Gastrocnemius medialis (tissue), 4 donors: ENCODE measurements at places on chromosomes 2 and 18.

DNA sequence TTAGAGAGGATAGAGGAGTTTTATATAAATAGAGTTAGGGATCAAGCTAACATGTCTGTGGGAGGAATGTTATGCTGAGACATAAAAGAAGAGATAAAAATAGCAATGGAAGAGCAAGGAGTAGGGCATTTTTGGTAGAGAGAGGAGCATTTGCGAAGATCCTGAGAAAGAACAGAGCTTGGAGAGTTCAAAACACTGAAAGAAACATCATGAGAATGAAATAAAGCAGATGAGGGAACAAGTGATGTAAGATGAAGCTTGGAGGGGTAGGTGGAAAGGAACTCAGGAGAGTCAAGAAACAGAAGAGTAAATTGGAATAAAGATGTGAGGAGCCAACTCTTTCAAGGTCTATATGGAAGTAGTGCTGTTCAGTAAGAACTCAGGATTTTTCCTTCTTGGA is 308.6 kb downstream of the PARD3B start:
- DNase-seq: no peak

DNA sequence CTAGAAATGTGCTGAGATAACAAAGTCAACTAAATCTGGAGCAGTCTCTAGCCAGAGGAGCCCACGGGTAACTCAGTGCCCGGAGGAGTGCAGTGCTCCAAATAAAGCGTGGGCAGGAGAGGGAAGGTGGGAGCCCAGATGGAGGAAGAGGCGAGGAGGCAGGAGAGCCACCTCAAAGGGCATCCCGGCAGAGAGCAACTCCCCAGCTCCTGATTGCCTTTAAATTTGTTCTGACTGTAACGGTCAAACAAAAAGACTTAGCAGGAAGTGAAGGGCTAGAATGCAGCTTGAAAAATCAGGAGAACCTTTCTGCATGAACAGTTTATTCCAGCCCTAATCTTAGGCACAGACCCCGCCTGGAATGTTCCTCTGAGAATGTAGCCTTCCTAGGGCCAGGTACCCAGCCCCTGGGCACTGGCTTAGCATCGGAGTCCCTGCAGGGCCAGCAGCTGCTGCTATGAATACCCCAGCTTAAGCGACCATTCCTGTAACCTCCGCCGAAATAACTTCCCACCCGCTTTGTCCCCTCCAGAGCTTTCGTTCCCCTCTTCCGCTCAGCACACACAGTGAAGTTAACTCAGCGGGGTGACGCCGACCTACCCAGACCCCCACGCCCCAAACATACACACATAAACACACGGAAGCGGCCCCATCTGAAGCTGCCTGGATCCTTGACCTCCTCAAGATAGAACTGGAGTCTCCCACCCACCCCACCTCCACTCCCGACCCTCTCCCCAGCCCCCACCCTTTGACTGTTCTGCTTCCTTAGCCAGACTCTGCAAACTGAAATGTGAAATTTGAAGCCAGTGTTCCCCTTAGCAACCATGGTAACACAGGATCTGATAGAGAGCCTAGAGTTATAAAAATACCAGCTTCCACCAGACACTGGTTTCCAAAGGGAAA is 123.2 kb downstream of the SMAD7 start:
- DNase-seq: peak; percentile 10

- no peak for DNase-seq
Observed at GRCh38 chr2:181894381-181894780, 2.9 kb downstream of the ITPRID2 start.

DNA sequence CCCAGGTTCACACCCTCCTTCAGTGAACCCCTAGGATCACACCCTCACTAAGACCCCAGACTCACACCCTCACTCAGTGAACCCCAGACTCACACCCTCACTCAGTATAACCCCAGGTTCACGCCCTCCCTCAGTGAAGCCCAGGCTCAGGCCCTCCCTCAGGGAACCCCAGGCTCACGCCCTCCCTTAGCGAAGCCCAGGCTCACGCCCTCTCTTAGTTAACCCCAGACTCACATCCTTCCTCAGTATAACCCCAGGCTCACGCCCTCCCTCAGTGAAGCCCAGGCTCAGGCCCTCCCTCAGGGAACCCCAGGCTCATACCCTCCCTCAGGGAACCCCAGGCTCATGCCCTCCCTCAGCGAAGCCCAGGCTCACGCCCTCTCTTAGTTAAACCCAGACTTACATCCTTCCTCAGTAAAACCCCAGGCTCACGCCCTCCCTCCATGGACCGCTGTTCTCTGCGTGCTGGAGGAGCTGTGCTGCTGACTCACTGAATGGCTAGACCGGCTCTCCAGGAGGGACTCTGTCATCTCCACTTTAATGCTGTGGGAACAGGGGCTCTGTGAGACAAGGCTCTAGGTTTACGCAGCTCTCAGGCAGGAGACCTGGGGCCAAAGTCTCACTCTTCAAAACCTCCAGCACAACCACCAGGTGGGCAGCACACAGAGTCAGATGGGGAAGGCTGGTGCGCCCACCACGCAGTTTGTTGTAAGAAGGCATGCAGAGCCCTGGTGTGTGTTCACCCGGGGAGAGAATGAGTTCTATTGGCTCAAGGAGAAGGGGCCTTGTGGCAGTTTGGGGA is 506.9 kb upstream of the MYT1L start:
- no peak for DNase-seq

DNA sequence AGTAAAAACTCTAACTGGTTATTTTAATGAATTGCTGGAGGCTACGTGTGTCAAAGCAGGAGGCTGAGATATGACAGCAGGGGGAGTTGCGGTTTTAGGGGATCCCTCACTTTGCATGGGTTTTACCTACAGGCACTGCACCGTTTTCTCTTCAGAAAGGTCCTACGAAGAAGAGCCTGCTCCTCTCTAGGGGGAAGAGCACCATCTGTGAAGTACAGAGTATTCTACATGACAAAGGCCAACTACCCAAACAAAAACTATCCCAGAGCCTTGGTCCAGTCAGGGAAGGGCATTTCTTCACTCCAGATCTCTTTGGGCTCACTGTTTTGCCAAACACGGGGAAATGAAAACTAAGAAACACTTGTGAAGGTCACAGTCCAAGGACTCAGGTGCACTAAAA is 696.7 kb upstream of the SOX11 start:
- no peak for DNase-seq

DNA sequence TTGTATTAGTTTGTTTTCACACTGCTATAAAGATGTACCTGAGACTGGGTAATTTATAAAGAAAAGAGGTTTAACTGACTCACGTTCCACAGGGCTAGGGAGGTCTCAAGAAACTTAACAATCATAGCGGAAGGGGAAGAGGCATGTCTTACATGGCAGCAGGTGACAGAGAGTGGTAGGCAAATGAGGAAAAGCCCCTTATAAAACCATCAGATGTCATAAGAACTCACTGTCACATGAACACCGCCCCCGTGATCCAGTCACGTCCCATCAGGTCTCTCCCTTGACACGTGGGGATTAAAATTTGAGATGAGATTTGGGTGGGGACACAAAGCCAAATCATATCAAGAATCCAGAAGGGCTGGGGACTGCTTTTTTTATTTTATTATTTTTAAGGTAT is 120.0 kb downstream of the GALNT14 start:
- no peak for DNase-seq

- no peak for DNase-seq
Observed at GRCh38 chr2:189327879-189328847, 113.1 kb upstream of the WDR75 start.

DNA sequence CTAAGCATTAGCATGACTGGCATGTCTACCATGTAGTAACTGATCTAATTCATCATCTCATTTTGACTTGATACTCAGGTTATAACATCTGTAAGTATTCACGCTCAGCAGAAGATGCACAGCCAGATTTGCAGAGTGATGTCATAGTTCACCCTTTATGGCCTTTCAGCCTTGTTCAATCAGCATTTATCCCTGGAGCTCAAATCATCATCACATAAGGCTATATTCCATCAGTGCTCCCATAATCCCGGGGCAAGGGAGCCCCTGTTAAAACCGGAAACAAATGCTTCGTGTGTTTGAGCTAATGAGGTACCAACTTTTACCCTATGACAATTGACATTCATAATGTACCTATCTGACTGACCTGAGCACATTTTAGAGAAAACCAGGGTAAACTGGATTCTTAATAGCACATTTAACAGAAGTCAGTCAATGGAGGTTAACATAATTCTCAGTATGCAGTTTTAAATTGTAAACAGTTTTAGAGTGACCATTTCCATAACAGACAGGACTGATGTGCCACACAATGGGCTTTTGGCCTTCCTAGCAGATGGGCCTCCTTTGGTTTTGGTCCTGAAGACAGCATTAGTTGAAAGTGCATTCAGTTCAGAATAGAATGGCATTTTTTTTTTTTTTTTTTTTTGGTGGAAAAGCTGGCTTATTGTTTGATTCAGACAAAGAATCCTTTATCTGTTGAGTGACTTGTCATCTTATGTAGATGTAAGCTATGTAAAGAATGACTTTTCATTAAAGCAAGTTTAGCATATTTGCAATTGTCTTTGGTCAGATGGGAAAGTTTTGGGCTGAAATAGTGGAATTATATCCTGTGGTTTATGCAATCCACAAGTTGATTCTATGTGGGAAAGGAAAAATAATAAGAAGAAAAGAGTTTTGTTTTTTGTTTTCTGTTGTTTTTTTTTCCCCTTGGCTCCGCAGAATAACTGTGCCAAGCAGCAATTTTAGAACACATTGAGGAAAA is 866.0 kb upstream of the ACVR2A start:
- DNase-seq: no peak

GRCh38 chr2:48183991-48184390 is 277.7 kb upstream of the FBXO11 start:
- no peak for DNase-seq

- DNase-seq: no peak
Observed at GRCh38 chr2:56749152-56749752, 565.5 kb downstream of the CCDC85A start.

GRCh38 chr18:49728542-49728941 is 84.8 kb downstream of the ACAA2 start:
- no peak for DNase-seq

GRCh38 chr2:24818721-24819167 is 25.5 kb downstream of the CENPO start:
- DNase-seq: no peak

DNA sequence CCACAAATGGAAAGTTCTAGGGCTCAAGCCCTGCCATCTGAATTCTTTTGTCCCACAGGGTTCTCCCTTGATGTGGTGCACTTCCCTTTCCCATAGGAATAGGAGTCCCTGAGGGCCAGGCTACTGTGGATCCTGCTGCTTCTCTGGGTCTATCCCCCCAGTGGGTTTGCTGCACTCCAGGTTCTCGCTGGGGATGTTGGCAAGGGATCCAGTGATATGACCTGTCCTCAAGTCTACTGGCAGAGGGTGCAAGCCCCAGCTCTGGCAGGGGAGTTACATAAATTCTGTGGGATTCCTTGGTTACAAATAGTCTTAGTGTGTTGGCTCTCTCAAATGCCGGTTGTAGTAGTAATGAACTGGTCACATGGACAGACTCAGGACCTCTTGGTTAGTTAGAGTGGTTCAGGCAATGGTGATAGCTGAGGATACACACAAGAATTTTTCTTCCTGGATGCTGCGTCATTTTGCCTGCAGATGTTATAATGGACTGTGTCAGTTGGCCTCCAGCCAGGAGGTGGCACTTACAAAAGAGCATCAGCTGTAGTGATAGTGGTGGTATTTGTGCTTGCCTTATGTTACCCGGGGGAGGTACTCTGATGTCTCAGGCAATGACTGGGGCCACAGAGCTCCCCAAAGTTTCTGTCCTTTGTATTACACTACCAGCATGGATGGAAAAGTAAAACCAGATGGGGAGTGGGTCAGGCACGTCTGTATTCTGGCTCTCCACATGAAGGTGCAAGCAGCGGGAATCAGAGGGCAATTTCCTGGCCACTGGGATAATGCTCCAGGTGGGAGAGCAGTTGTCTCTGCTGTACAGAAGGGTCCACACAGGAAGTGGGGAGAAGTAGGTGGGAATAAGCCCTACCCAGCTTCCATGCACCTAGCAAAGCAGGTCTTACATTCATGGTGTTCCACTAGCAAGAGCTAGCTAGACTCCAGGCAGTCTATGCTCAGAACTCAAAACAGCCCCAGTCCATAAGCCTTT is 267.9 kb downstream of the SOX11 start:
- DNase-seq: no peak

- DNase-seq: no peak
Observed at GRCh38 chr2:152453129-152453911, 118.3 kb downstream of the FMNL2 start.

GRCh38 chr2:178328037-178328436 is 122.9 kb downstream of the PRKRA start:
- DNase-seq: no peak

GRCh38 chr2:205022841-205023240 is 477.6 kb downstream of the PARD3B start:
- no peak for DNase-seq

- no peak for DNase-seq
Observed at GRCh38 chr18:46559946-46560670, 96.9 kb downstream of the LOXHD1 start.

- DNase-seq: no peak
Observed at GRCh38 chr2:138071720-138072719, 107.7 kb downstream of the HNMT start.
